ENCODE measurements at places on chromosomes 2 and 18. TPM values are rescaled to one million over a fixed set of nuclear protein-coding genes. Genes with fewer than 3 reads are reported as not detected.

Gene RAD51AP2
- under 0.01 TPM for total RNA-seq

Gene IL36G
- total RNA-seq, result not detected

Gene NPHP1
- total RNA-seq, result 5.6 TPM

Gene SPATA3
- not detected for total RNA-seq

Gene ATOH8
- 28.2 TPM for total RNA-seq

Gene CIDEA
- 0.58 TPM for total RNA-seq

Gene GPR35
- total RNA-seq, result 0.85 TPM

Gene AKAIN1
- not detected for total RNA-seq

Gene GKN1
- not detected for total RNA-seq

Gene RTP5
- total RNA-seq, result not detected

Gene TRIM43
- not detected for total RNA-seq

Gene IL1R2
- 0.38 TPM for total RNA-seq

Gene NTSR2
- total RNA-seq, result not detected

Gene GPC1
- total RNA-seq, result 42.9 TPM

Gene MLPH
- 24.7 TPM for total RNA-seq

Gene ACMSD
- total RNA-seq, result 0.28 TPM

Gene ALPP
- total RNA-seq, result not detected

Gene TUBA3E
- total RNA-seq, result not detected

Gene VWA3B
- not detected for total RNA-seq

Gene MALT1
- total RNA-seq, result 16.9 TPM

Gene AGXT
- total RNA-seq, result not detected

Gene LYPD1
- total RNA-seq, result 32.1 TPM

Gene CHRNG
- not detected for total RNA-seq

Gene SLC35F6
- total RNA-seq, result 30.3 TPM

Gene TEX44
- total RNA-seq, result not detected

Gene CCDC68
- 5.9 TPM for total RNA-seq

Gene SULT1C4
- 0.56 TPM for total RNA-seq

Gene VIT
- total RNA-seq, result 0.85 TPM

Gene RAB27B
- total RNA-seq, result 5.9 TPM

Gene LTBP1
- 214 TPM for total RNA-seq

Gene CNDP1
- total RNA-seq, result not detected

Gene TXNDC2
- not detected for total RNA-seq

Gene ROCK2
- total RNA-seq, result 38.1 TPM

Gene RBM45
- total RNA-seq, result 23.4 TPM

Gene SIX3
- not detected for total RNA-seq

Gene CD8A
- not detected for total RNA-seq

Gene GPR39
- total RNA-seq, result 2.3 TPM

Gene XRCC5
- total RNA-seq, result 316 TPM

Gene WIPF1
- 5.6 TPM for total RNA-seq

Gene CTLA4
- total RNA-seq, result 1.7 TPM

Gene RBM44
- 0.19 TPM for total RNA-seq

Gene IL1RN
- 0.28 TPM for total RNA-seq

Gene LOXHD1
- not detected for total RNA-seq

Gene B3GNT7
- total RNA-seq, result under 0.01 TPM

Gene MATN3
- total RNA-seq, result 0.28 TPM

Gene GALNT3
- total RNA-seq, result 1.2 TPM

Gene MTX2
- total RNA-seq, result 24.8 TPM

Gene GDF7
- 0.28 TPM for total RNA-seq

Gene SNED1
- total RNA-seq, result 4.6 TPM

Gene SMARCAL1
- 20.9 TPM for total RNA-seq

Gene SFXN5
- total RNA-seq, result 10.1 TPM

Gene BOLL
- not detected for total RNA-seq

Gene NXPH2
- 0.28 TPM for total RNA-seq

Measured in regular cardiac myocyte (primary cell).